ENCODE measurements at places on chromosomes 5 and 9.
A peak's percentile ranks its signal among the peaks of the same experiment; 100 is the strongest.

DNA sequence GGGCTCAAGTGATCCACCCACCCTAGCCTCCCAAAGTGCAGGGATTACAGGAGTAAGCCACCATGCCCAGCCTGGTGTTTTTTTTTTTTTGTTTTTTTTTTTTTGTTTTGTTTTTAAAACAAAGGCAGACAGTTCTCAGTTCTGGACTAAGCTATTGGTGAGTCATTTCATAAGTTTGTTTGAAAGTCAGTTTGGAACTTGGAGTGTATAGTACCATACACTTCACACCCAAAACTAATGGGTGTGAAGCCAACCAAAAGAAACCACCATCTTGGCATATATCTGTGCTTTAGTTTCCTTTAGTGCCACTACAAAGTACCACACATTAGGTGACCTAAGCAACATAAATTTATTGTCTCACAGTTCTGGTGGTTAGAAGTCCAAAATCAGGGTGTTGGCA is 13.4 kb downstream of the MAST4 start:
- DNase-seq = no peak

DNA sequence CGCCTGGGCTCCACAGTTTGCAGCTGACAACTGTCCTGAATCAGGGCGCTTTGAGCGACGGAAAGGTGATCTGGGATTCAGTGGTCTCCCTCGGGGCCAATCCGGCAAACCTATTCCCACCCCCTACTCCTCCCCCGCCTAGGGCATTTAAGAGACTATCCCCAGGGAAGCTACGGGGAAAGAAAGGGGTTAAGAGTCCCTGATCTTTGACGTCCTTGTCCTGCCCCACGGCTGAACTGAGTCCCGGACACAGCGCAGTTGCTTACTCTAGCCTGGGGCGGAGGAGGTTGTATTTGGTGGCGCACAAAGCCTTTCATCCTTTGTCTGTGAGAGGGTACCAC is 3.4 kb downstream of the RORB start:
- no peak for DNase-seq

GRCh38 chr5:66718374-66719002 is 122.3 kb downstream of the MAST4 start:
- DNase-seq = peak; percentile 90

DNA sequence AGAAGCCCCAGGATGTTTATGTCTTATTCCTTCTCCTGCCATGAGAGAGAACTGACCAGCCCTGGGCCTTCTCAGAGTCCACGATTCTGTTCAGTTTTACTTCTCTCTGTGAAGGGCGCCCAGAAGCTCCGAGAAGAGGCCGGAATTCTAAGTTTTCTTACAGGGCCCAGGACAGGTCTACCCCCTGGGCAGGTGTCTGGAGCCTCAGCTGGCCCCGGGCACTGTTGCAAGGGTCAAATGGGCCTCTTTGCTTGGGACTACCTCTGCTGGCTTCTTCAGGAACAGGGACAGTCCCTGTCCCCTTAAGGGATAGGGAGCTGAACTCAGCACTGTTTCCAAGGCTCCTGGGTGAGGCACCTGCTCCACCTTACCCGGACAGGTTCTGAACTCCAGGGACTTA is 55.0 kb downstream of the RASGEF1C start:
- no peak for DNase-seq

GRCh38 chr5:95609711-95610110 is 10.2 kb upstream of the GPR150 start:
- DNase-seq = no peak

DNA sequence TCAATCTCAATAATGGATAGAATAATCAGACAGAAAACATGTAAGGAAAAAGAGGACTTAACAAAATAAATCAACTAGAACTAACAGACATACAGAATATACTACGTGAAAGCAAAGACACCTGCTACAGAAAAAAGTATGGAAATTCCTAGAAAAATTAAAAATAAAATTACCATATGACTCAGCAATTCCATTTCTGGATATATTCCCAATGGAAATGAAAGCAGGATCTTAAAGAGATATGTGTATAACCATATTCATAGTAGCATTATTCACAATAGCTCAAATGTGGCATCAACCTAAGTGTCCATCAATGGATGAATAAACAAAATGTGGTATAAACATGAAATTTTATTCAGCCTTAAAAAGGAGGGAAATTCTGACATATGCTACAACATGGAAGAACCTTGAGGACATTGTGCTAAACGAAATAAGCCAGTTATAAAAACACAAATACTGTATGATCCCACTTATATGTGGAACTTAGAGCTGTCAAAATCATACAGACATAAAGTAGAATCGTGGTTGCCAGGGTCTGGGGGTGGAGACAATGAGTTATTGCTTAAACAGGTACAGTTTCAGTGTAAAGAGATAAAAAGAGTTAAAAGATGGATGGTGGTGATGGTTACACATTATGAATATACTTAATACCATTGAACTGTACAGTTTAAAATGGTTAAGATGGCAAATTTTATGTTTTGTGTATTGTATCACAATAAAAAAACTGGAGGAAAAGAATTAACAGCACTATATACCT is 6.9 kb downstream of the PLAA start:
- no peak for DNase-seq

DNA sequence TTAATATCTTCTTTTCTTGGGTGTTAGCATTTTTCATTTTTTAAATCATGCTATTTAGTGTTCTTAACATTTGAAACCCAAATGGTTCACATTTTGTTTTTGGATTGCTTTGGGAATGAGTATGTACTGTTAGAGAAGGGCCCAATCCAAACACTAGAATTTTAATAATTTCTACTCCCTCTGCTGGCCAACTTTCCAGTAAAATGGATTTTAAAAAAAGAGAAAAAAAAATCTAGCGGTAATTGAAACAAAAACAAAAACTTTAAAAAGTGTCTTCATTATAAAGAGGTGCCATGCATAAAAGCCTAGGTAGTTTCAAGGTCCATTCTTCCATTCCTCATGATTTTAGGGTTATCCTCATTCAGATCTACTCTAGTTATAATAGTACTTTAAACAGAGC is 32.1 kb upstream of the RICTOR start:
- no peak for DNase-seq

GRCh38 chr5:26003966-26004365 is 1034.4 kb downstream of the CDH9 start:
- no peak for DNase-seq

GRCh38 chr9:73143711-73144328 is 7.8 kb upstream of the ANXA1 start:
- no peak for DNase-seq
